ENCODE measurements at places on chromosomes 12 and 14.

GRCh38 chr12:104475271-104475670 lies 18.5 kb downstream of the CHST11 start:
- DNase-seq, result no peak

DNA sequence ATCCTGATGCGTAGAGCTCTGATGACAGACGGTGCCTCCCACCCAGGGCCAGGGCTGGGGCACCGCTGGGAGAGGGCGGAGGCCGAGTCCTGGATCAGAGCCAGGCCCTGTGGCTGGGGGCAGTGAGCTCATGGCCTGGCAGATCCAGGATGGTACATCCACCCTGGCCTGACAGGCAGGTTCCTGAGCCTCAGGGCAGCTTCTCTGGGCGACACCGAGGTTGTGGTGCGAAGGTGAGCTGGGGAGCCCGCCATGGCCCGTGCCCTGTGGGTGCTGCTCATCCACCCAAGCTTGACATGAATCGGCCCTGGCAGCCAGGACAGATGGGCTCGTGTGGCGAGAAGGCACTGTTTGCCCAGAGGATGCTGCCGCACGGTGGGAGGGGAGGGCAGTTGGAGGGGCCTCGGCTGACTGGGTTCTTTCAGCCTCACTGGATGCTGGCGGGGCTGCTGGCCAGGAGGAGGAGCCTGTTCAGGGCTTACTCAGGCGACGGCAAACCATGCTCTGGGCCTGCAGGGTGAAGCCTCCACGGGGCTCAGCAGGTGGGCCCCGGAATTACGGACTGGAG lies 16.6 kb downstream of the LRTM2 start:
- no peak for DNase-seq

DNA sequence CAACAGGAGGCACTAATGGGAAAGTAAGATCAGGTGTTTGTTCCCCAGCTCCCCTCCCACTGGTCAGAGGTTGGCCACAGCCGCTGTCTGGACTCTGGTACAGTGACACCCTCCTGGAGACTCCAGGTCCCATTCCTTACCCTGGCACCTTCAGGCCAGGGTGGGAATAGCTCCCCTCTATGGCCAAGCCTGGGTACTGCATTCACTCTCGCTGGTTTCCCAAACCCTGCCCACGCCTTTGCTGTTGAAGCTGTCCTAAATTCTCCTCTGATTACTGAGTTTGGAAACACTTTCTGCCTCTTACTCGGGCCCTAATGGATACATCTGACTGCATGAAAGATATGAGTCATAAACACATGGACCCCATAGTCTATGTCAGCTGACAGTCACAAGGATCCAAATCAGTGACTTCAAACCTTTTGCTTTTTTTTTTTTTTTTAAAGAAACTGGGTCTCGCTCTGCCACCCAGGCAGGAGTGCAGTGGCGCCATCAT lies 17.9 kb downstream of the HRK start:
- DNase-seq, result peak; percentile 44

DNA sequence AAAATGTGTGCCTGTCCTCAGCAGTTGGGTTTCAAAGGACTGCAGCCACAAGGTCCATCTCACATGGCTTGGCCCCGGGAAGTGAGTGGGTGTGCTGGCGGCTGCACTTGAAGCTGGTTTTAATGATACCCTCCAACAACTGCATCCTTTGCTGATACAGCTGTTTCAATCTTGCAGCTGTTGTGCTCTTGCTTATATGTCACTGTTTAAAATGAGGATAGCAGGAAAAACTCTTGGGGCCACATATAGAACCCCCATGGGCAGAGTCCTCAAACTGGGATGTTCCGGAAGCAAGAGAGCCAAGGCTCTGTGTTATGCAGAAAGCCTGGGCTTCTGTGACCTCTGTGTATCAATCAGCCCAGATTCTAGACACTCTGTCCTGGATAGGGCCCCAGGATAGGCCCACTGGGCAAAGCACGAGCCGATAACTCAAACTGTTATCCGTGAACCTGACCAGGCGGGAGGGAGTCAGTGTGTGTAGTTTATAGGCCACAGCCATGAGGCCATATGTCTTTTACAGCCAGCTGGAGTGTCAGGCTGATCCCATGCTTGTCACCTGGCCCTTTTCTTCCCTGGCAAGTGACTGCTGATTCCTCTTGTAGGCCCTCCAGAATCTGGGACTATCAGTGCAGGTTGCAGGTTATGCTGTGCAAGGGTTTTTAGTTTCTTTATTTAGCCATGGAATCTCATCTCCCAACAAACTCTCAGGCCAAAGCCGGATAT lies 74.3 kb downstream of the SSPN start:
- DNase-seq, result no peak

DNA sequence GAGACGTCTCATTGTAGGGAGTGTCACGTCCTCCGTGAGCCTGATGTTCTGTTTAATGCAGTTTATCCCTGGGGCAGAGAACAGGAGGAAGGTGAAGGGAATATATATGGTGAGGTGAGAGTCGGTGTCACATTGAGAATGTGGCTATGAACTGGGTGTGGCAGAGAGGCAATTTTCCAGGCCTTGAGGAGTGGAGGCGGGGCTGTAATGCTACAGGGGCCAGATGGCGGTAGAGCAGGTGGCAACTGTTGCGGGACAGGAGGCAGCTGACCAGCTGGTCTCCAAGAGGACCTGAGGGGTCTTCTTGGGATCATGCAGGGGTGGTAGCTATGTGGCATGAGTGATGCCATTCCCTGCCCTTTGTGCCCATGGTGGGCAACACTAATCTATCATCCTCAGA lies 59.6 kb downstream of the CACNA1C start:
- peak; percentile 63 for DNase-seq

- no peak for DNase-seq
Observed at GRCh38 chr12:75446857-75447256, 33.7 kb upstream of the GLIPR1 start.

- no peak for DNase-seq
Observed at GRCh38 chr12:122799641-122800243, 25.4 kb downstream of the CCDC62 start.

GRCh38 chr12:52018433-52019112 lies 11.8 kb downstream of the TAMALIN start:
- no peak for DNase-seq

DNA sequence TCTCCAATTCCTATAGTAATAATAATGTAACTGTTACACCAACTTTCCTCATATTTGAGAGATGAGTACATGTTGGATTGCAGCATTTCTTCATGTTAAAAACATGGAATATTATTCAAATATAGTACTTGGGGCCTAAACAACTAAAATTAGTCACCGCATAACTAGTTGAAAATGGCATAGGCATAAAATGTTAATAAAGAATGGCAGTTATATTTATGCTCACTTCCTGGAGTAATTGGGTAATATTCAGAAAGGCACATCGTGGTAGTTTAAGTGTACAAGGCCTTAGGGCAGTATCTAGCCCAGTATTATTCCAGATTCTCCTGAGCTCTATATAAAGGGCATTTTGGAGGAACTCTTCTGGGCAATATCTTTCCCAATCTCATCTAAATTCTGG lies 46.0 kb downstream of the ERGIC2 start:
- DNase-seq, result no peak

GRCh38 chr12:64180951-64181350 lies 41.1 kb downstream of the KICS2 start:
- no peak for DNase-seq

DNA sequence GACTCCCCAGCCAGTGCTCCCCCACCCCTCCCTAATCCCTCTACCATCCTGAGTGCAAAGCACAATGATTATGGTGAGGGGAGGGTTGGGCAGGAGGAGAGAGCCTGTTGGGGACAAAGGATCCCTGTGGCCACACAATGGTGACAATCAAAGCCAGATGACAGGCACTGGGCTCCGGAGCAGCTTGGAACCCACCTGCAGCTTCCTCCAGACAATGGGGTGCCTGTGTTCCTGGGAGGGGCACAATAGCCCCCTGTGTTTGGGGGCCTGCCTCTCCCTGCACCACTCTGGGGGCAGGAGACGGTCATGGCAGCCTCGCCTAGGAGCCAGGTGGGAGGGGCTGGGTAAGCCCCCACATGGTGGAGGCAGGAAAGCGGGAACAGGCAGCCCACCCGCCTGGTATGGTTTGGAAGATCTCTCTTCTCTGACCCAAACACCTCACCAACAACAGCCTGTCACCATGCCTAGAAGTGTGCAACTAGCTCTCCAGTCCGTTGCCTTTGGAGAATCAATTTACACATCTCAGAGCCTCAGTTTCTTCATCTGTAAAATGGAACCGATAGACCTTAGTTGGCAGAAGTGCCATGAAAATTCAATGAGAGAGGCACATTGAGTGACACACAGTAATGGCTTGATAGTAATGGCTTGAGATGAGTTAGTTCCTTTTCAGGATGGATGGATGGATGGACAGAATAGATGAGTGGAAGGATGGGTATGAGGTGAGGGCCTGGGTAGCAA lies 53.0 kb downstream of the MVK start:
- no peak for DNase-seq

DNA sequence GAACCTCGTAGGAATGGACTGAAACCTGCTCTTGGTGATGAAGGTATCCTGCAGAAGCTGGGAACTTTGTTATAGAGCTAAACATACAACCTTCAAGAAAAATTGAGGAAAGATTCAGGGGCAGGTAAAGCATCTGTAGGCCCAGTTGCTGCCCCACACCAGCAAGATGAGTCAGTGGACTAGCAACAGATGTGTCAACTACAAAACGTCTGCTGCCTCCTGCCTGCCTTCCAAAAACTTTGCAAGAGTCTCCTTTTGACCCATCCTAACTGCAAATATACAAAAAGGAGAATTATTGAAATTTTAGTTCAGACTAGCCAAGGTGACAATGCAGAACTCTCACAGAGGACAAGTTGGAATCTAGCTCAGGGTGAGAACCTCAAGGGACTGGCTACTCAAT lies 60.9 kb upstream of the TMTC1 start:
- no peak for DNase-seq

- peak; percentile 30 for DNase-seq
Observed at GRCh38 chr12:503111-503761, 43.5 kb downstream of the B4GALNT3 start.

- no peak for DNase-seq
Observed at GRCh38 chr14:76237349-76237990, 85.7 kb downstream of the GPATCH2L start.

GRCh38 chr12:84841591-84841990 lies 71.0 kb downstream of the SLC6A15 start:
- DNase-seq, result no peak

GRCh38 chr12:49032679-49033447 lies 14.3 kb upstream of the PRKAG1 start:
- no peak for DNase-seq

DNA sequence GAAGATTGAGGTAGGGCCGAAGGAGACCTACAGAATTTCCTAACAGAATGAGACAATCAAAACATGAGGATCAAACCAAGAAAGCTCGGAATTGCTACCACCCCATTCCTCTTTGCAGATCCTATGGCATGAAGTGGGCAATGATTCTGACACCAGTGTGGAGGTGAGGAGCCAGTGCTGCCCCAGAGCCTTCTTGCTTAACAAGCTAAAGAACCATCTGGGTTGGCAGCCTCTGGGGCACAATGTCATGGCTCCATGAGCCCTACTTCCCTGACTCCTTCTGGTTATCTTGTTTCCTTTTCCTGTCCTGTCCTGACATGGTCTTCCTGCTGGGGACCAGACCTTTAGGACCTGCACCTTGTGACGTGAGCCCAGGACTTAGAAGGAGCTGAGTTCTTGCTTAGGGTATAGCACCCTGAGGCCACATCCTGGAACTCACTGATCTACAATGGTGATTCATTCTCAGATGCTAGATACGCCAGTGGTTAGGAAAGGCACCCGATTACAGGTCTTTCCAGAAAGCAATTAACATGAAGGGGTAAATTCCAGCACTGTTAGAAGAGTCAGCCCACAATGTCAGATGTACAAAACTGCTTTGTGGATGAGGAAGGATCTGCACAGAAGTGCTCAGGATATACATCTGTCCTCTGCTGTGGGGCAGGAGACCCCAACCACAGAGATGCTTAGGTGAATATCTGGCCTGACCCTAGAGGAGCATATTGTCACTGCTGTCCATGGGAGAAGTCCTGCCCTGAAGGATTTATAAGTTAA lies 324.2 kb downstream of the ZFP36L1 start:
- DNase-seq, result no peak

DNA sequence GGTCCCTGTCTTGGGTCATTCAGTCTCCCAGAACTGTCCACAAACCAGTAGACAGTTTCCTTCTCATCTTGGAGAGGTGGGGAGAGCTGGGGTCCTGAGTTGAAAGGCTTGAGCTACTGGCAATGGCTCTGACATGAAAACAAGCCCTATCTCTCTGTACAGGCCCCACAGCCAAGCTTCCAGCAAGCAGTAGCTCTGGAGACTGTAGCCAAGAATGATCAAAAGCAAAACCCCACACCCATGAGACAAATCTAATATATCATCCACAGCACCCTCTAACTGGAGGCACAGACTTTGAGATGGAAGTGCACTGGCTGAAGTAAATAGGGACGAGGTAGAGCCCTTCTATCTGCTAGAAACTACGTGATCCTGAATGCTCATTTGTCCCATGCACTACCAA lies 40.9 kb downstream of the RERG start:
- DNase-seq, result no peak

DNA sequence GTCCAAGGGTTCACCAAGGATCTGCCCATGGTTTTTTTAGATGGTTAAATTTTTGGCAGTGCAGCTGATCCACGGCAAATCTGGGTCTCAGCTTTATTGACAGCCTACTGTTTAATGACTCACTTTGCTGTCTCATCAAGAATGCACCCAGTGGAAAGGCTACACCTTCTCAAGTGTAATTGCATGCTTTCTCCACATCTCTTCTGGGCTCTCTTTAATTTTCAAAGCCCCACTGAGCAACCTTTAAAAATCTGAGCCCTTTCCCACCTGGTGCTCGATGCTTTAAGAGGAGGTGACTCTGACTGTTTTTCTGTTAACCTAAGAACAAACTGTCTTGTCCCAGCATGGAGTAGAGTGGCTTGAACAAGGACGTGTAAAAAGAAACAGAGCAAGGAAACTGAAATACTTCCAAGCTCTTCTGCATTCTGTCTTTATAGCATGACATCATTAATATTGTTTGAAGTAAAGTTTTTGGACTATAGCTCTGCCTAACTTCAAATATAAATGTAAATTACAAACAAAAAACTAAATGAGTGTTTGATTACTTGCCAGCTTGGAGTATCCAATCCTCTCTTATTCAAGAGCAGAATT lies 214.2 kb upstream of the KRR1 start:
- DNase-seq, result no peak

GRCh38 chr12:113359133-113359938 lies 949 bp downstream of the PLBD2 start:
- no peak for DNase-seq

DNA sequence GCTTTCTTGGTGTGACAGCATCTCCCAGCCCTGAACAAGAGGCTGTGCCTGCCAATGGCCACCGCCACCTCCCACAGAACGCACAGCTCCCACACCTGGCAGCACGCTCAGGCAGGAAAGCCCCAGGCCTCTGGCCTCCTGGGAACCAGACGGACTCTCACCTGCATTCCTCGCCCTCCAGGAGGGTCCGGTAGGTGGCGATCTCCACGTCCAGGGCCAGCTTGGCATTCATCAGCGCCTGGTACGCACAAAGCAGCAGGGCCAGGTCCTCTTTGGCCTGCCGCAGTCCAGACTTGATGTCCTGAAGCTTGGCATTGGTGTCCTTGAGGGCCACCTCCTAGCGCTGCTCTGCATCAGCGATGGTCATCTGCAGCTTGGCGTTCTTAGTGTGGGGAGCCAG lies 12.1 kb upstream of the KRT77 start:
- DNase-seq, result peak; percentile 17
